Activated T-helper 2 cell treated with anti-CD3 and anti-CD28 coated beads, Interferon-gamma antibody, Interleukin-2, Interleukin-4, amounts not matched to agents 10 μg/mL and 5 μg/mL and 100 μg/mL, durations not matched to agents 14 hours and 24 hours and 36 hours (primary cell): ENCODE measurements at places on chromosomes 1 and 21.
A peak's percentile ranks its signal among the peaks of the same experiment; 100 is the strongest.

DNA sequence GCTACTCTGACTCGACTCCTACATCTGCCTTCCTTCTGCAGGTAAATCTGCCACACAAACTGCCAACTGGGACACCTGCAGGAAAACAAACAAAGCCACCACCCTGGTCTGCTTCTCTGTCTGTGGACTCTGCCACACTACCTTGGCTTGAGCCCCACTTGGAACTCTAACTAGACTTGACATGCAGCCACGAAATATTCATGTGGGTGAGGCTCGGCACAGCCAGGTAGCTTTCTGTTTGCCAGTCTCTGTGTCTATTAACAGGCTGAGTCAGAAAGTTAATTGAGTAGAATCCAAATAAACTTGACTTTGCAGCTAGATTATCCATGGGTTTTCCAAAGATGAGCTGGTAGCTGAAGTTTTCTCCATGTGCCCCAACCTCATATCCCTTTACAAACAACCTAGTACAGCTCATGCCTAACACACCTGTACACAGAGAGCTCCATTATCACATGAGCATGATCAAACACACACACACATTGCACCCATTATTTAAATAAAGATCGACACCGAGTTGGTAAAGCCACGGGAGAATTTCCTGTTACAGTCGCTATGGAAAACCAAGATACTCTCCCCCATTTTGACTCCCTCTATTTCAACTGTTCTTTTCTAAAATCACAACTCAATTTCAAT lies 808 bp downstream of the C1orf116 start:
- peaks cover 50% of the 10 kb centered on the region for H3K27me3 ChIP-seq
- no peak for DNase-seq
- no peak overlapping the region for H3K4me3 ChIP-seq
- peaks cover 2% of the 10 kb centered on the region for H3K4me1 ChIP-seq
- no peak overlapping the region for H3K27ac ChIP-seq

DNA sequence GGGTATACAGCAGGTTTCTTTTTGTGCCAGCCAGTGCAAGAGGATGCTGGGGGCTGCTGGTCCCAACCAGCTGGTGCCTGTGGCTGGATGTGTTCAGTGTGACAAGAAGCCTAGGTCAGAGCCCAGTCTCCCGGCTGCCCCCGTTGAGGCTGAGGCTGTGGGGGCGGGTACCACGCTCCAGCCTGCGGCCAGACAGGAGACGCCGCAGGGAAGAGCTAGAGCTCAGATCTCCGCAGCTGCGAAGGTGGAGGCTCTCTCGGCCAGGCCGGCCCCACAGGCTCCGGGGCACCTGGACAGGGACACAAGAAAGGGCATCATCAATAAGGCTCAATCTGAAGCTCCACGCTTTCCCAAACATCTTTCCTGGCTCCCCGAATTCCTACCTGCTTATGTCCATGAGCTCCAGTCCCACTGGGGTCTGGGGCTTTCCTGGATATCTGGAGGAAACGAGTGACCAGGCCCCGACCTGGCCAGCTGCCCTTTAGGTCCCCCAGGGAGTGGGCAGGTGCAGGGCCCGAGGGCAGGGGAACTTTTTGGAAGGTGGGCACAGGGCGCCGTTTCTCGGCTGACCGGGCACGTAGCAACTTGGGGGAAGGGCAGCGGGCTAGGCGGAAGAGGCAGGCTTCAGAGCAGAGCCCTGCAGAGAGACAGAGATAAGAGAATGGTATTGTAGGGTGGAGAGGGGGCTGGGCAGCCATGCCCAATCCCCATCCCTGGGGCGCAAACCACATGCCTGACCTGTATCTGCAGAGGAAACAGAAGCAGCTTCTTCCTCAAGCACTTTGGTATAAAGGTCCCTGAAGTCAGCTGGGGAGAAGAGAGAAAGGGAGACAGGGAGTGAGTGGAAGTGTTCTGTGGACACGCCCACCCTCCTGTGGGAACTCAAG lies 7.4 kb downstream of the ENTREP3 start:
- H3K27ac ChIP-seq = no peak overlapping the region
- H3K27me3 ChIP-seq = peaks cover 2% of the 10 kb centered on the region
- H3K4me1 ChIP-seq = peaks cover 19% of the 10 kb centered on the region
- H3K4me3 ChIP-seq = no peak overlapping the region
- no peak for DNase-seq

DNA sequence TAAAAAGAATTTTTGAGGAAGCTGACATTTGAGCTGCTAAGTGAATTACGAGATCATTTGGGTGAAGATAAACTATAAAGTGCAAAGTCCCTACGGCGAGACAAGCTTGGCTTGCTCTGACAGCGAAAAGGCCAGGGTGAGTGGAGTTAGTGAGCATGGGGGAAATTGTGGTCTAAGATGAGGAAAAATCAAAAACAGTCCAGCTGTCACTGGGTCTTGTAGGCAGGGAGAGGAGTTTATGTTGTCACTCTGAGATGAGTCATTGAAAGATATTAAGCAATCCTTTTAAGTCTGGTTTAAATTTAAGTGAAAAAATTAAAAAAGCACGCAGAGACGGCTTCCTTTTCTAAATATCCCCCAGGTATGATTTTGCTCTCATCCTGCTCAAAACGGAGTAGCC lies 601.9 kb downstream of the MRPL39 start:
- H3K27ac ChIP-seq = no peak overlapping the region
- DNase-seq = no peak
- no peak overlapping the region for H3K4me3 ChIP-seq

DNA sequence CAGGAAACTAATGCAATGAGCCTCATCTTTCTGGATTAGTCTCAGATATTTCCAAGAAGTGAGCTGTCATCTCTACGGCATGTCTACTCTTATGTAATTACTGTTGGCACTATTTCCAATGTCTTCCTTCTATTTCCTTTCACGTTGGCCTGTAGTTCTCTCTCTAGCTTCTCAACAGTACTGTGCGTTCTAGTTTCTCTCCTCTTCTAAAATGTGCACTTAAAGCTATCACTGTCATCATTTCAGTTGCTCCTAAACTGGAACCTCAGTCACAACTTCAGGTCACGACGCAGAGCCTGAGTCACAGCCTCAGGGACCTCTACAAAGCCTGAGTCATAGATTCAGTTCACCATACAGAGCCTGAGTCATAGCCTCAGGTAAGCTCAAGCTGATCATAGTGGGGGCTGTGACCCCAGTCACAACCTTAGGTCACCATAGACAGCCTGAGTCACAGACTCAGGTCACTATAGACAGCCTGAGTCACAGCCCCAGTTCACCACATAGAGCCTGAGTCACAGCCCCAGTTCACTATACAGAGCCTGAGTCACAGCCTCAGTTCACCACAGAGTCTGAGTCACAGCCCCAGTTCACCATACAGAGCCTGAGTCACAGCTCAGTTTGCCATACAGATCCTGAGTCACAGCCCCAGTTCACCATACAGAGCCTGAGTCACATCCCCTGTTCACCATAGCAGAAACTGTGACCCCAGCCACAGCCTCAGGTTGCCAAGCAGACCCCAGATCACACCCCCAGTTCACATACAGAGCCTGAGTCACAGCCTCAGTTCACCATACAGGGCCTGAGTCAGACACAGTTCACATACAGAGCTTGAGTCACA lies 13.0 kb downstream of the WNT9A start:
- peaks cover 3% of the 10 kb centered on the region for H3K4me1 ChIP-seq
- peaks cover 7% of the 10 kb centered on the region for H3K27me3 ChIP-seq
- H3K27ac ChIP-seq = peak overlapping the region; percentile 28
- no peaks in the 10 kb centered on the region for H3K36me3 ChIP-seq
- no peak for DNase-seq

- peaks cover 55% of the 10 kb centered on the region for H3K4me1 ChIP-seq
- H3K4me3 ChIP-seq = no peak overlapping the region
- no peaks in the 10 kb centered on the region for H3K27me3 ChIP-seq
- H3K36me3 ChIP-seq = peaks cover 48% of the 10 kb centered on the region
- no peak overlapping the region for H3K27ac ChIP-seq
- DNase-seq = no peak
Measured at GRCh38 chr1:235843461-235843961, 23.2 kb downstream of the LYST start.

DNA sequence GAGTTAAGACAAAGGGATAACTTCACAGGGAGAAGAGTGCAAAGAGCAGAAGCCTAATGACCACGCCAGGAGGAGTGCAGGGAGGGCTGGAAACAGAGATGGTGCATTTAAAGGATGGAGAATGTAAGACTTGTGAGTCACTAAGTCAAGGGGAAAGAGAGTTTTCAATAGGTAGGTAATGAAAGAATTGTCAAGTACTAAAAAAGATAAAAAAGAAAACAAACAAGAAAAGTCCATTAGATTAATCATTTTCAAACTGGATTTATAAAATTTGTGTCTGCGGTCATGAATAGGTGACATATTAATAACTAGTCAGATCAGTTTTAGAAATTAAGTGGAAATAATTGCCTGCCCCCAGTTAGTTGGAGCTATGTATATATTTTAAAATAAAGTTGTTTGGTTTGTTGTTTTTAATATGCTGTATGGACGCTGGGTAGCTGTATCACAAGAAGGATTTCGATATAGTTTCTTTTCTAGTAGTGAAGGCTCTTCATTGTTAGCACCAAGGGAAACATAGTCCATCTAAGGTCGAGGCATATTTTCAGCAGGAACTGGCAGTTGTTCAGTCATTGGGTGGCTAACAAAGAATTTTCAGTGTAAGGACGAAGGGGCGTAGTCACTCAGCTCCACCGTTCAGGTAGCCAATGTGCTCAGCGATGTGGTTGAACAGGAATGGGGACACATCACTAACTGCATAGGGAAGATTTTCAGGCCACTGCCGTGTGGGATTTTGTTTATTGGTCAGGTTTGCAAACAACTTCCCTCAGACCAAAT lies 203.0 kb downstream of the TGFB2 start:
- H3K27me3 ChIP-seq = no peaks in the 10 kb centered on the region
- no peak overlapping the region for H3K4me3 ChIP-seq
- no peak overlapping the region for H3K27ac ChIP-seq
- no peaks in the 10 kb centered on the region for H3K4me1 ChIP-seq

GRCh38 chr1:168863772-168864171 lies 134.8 kb upstream of the DPT start:
- H3K36me3 ChIP-seq = no peaks in the 10 kb centered on the region
- DNase-seq = no peak
- H3K4me1 ChIP-seq = no peaks in the 10 kb centered on the region
- H3K4me3 ChIP-seq = no peak overlapping the region
- H3K27me3 ChIP-seq = peaks cover 2% of the 10 kb centered on the region
- no peak overlapping the region for H3K27ac ChIP-seq

DNA sequence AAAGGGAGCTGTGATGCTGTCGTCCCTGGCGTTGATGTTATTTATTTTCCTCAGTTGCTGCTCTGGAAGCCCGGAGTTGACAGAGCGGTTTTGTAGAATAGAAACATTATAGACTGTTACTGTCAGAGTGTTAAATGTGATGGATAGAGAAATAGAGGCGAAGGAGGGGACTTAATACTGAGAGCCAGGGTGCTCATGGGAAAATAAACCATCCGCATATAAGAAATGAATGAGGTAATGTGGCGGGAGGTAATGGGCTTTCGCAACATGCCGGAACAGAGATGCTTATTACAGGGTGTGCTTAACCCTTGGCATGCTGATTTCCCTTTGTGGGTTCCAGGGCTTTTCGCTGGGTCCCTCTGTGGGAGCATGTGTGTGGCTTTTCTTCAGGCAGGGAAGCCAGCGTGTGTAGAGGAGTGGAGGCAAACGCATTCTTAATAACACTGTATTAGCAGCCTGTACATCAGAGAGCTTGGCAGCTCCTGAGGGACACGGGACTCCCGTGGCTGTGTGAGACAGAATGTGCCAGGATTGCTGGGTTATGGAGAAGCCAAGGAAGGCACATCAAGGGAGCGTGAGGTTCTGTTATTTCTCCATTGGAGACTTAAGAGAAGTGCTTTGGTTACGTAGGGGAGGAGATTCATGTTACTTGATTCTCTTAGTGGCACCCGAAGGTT lies 141.0 kb downstream of the PBX1 start:
- H3K36me3 ChIP-seq = no peaks in the 10 kb centered on the region
- H3K27me3 ChIP-seq = no peaks in the 10 kb centered on the region
- DNase-seq = no peak
- no peak overlapping the region for H3K4me3 ChIP-seq
- no peak overlapping the region for H3K27ac ChIP-seq

DNA sequence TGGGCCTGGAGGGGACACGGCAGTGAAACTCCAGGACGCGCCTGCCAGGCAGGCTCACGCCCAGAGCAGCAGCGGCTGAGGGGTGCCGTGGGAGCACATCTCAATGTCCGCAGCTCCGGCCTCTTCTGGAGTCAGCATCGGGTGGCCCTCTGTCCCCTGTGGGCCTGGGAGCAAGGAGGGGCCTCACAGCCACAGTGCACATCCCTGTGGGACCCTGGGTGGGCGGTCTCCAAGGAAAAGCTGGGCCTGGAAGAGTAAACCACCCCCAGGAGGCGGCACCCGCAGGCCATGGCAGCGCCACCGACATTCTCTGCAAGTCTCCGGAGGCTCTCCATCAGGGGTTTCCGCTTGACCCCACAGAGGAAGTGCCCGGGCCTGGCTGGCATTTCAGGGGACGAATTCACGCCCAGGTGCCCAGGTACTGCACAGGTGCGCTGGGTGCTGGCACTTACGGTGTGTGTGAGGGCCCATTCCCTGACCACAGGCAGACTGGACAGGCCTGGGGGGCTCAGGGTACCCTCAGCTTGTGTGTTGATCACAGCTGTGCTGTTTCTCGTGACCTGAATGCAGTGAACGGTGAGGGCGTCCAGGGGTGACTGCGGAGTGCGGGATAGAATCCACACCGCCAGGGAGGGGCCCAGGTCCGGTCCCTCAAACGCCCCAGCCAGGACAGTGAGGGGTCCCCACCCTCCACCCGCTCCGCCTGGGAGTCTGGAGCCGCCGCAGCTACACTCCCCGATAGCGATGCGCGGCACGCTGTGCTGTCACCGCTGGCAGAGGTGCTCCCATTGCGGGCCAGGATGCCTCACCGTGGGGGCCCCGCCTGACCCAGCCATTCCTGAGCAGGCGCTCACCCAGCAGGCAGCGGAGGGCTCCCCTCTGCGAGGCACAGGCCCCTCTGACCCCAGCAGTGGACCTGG lies 16.6 kb upstream of the RNF223 start:
- H3K4me3 ChIP-seq = no peak overlapping the region
- no peak overlapping the region for H3K27ac ChIP-seq
- peaks cover 3% of the 10 kb centered on the region for H3K36me3 ChIP-seq
- no peak for DNase-seq
- no peaks in the 10 kb centered on the region for H3K4me1 ChIP-seq
- H3K27me3 ChIP-seq = no peaks in the 10 kb centered on the region

- peak overlapping the region; percentile 0 for H3K4me3 ChIP-seq
- peak overlapping the region; percentile 10 for H3K27ac ChIP-seq
- H3K36me3 ChIP-seq = peaks cover 13% of the 10 kb centered on the region
- H3K27me3 ChIP-seq = no peaks in the 10 kb centered on the region
- peak; percentile 41 for DNase-seq
Measured at GRCh38 chr1:10074059-10074851, 41.5 kb downstream of the UBE4B start.

- H3K27me3 ChIP-seq = peaks cover 17% of the 10 kb centered on the region
- no peaks in the 10 kb centered on the region for H3K36me3 ChIP-seq
- H3K27ac ChIP-seq = no peak overlapping the region
- H3K4me1 ChIP-seq = peaks cover 23% of the 10 kb centered on the region
- H3K4me3 ChIP-seq = no peak overlapping the region
Measured at GRCh38 chr1:207463021-207463420, 8.9 kb downstream of the CR2 start.

GRCh38 chr1:170534626-170535147 lies 2.7 kb downstream of the GORAB start:
- peaks cover 8% of the 10 kb centered on the region for H3K4me1 ChIP-seq
- no peak for DNase-seq
- H3K4me3 ChIP-seq = no peak overlapping the region
- peaks cover 3% of the 10 kb centered on the region for H3K27me3 ChIP-seq

- H3K27ac ChIP-seq = no peak overlapping the region
- H3K4me1 ChIP-seq = peaks cover 25% of the 10 kb centered on the region
- DNase-seq = no peak
- H3K27me3 ChIP-seq = no peaks in the 10 kb centered on the region
- peak overlapping the region; percentile 86 for H3K4me3 ChIP-seq
Measured at GRCh38 chr1:155253797-155254196, 1.5 kb downstream of the ENTREP3 start.
